GM23338 (cell line): ENCODE measurements at places on chromosomes 3 and 15.

- H3K4me1 ChIP-seq = peaks cover 7% of the 10 kb centered on the region
- H3K36me3 ChIP-seq = no peaks in the 10 kb centered on the region
Observed at GRCh38 chr15:67809441-67809840, 15.9 kb upstream of the SKOR1 start.

DNA sequence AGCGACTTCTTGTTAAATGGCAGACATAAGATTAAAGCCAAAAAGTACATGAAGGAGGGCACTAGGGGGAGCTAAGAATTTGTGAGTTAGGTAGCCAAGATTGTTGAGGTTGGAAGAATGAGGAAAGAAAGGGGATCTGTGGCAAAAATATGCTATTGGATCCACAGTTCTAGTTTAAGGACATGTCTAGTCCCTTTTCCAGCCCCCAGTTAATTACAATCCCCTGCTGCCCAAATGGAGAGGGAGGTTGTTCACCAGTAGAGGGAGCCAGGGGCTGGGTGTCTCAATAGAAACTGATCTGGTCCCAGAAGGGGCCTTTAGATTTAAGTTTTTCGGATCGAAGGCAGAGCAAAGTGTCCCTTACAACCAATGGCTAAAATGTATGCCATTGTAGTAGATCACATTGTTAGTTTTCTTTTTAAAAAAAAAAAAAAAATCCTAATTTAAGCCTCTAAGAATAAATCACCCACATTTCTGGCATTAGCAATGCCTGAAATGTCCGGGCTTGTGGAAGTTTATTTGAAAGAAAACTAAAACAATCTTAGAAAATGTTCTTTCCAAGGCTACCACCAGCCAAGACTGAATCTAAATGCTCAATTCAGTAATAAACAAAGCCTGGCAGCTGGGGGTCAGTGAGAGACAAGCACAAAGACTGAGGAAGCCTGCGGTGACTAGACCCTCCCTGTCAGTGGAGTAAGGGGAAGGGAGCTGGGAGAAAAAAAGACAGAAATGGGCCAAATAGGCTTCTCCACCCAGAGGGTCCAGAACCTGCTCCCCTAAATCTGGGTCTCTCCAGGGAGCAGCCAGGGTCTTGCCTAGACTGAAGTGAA, 7.1 kb downstream of the COL8A1 start:
- H3K27ac ChIP-seq = no peak overlapping the region
- no peaks in the 10 kb centered on the region for H3K36me3 ChIP-seq
- peak; percentile 74 for DNase-seq
- no peak overlapping the region for H3K4me3 ChIP-seq

DNA sequence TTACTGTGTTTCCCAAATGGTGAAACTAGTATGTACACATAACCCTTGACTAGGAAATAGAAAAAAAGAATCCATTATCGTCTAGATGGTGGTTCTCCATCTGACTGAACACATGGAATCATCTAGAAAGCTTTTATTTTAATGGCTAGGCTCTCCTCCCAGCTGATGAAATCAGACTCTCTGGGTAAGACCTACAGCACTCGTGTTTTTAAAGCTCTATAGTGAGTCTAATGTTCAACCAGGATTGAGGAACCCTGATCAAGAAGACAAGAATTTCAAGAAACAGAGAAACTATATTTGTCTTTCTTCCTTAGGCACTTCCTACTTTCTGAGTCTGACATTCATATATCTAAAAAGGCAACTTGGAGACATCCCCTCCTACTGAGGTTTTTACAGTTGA, 118.8 kb downstream of the TMCO5A start:
- H3K27me3 ChIP-seq = no peaks in the 10 kb centered on the region
- no peaks in the 10 kb centered on the region for H3K36me3 ChIP-seq
- DNase-seq = no peak
- no peak overlapping the region for H3K4me3 ChIP-seq

DNA sequence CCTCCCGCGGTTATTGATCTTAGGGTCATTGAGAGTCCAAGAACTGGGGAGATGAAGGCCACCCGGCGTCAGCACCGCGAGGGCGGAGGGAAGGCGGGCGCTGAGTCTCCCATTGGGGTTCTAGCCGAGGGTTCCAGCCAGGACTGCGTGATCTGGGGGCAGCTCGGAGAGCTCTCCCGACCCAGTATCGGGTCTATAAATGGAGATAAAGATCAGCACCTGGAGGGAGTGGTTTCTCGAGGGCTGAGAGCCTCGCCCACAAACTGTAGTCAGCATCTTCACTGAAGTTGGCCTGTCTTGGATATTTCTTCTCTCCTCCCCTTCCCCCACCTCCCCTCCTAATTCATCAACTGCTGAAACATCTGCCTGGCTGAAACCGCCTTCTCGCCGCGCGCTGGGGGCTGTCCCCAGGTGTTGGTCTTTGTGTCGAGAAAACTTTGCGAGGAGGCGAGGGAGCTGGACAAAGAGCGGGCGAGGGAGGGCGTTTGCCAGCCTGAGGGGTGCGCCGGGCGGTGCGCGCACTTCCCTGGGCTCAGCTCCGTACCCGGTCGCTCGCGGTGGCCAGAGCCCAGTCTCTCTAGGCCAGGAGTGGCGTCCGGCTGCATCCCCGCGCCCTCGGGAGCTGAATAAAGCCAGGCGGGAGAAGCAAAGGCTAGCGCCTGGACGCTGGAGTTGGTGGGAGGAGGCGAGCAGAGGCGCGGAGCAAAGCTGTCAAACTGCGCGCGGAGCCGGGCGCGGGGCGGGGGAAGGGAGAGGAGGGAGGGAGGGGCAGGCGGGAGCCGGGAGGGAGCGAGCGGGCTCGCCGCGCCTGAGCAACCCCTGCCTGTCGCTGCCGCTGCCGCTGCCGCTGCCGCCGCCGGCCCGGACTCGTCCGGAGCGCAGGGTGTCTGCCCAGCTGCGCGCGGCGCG, at the start of gene ST8SIA2:
Gene ST8SIA2 (plus strand): TSS at position 811 of the 909 bp plus-strand sequence. CDS start 184 bp downstream, outside the sequence.
- H3K36me3 ChIP-seq = no peaks in the 10 kb centered on the region; the same call in 1 of the 2 replicates
- no peak within 1 kb of the TSS for H3K27ac ChIP-seq
- H3K4me3 ChIP-seq = peak within 1 kb of the TSS; percentile 96
- peaks cover 57% of the 10 kb centered on the region for H3K27me3 ChIP-seq
- H3K4me1 ChIP-seq = peaks cover 19% of the 10 kb centered on the region; the same call in 1 of the 2 replicates

DNA sequence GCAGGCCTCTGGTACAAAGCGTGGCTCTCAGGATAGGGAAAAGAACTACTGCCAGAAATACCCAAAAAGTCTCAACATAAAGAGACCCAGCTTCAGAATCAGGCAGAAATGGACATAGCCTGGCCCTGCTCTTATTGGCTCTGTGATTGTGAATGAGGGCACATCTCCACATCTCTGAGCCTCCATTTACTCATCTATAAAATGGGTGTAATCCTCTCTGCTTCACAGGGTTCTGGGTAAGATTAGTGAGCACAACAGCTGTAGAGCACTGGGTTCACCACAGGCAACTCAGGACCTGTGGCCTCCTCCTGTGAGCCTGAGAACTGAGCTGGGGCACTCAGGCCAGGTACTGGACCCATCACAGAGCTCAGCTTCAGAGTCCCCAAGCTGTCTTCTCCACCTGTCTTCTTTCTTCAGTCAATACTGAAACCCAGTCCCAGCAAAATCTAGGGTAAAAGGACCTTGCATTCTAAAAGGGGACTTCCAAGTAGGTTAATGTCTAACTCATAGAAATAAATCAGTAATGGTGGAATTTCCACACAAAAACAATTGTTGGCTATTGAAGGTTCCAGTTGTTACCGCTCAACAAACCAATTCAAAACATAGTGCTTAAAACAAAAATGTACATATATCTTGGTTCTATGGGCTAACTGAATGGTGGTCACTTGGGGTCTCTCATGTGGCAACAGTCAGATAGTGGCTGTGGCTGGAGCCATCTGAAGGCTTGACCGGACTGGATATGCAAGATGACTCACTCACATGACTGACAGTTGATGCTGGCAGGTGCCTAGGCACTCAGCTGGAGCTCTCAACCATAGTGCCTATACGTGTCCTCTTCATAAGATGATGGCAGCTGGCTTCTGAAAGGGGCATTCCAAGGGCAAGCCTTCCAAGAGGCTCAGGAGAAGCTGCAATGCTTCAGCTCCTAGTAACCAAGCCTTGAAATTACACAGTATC, 47.3 kb downstream of the TRIM42 start:
- no peak overlapping the region for H3K27ac ChIP-seq
- DNase-seq = no peak
- H3K36me3 ChIP-seq = no peaks in the 10 kb centered on the region

- DNase-seq = no peak
- no peak overlapping the region for H3K27ac ChIP-seq
- H3K36me3 ChIP-seq = peaks cover 16% of the 10 kb centered on the region; the same call in 1 of the 2 replicates
Observed at GRCh38 chr15:90750186-90750585, 33.0 kb downstream of the BLM start.
